ENCODE measurements at places on chromosomes 1 and 21.
A peak's percentile ranks its signal among the peaks of the same experiment; 100 is the strongest.

DNA sequence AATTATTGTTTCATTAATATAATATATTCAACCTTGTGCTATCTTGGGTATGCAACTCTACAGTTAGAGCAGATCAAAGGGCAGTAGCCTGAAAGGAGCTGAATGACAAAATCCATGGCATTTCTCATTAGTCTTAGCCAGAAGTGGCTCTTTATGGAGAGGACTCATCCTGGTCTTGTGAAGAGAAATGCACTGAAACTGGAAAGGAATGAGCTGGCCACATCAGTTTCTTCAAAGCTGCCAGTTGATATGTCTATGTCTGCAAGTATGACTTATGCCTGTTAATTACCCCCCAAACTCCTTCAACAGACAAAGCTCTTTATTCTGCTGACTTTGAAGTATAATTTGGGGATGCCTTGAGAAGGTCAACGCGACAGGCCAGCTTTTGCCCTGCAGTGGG is 119.0 kb upstream of the UBE2U start:
- DNase-seq, result no peak

- DNase-seq, result no peak
These were observed 22.2 kb downstream of the MKNK1 start for GRCh38 chr1:46581681-46582455.

DNA sequence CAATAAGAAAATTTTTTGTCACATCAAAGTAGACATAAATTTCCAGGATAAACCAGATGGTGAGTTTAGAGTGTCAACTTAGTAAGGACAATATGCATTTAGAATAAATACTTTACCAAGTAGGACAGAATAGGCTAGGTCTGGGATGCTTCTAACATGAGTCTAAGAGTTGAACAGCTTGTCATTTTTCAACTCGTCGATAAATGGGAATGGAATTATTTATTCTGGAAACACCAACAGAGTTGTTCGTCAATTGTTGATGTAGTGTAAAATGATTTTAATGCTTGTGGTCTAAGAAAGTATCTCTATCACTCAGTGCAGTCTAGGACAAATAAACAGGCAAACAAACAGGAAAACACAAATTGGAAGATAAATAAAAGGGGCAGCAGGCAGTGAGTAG is 358.4 kb upstream of the ST6GALNAC5 start:
- DNase-seq, result no peak

DNA sequence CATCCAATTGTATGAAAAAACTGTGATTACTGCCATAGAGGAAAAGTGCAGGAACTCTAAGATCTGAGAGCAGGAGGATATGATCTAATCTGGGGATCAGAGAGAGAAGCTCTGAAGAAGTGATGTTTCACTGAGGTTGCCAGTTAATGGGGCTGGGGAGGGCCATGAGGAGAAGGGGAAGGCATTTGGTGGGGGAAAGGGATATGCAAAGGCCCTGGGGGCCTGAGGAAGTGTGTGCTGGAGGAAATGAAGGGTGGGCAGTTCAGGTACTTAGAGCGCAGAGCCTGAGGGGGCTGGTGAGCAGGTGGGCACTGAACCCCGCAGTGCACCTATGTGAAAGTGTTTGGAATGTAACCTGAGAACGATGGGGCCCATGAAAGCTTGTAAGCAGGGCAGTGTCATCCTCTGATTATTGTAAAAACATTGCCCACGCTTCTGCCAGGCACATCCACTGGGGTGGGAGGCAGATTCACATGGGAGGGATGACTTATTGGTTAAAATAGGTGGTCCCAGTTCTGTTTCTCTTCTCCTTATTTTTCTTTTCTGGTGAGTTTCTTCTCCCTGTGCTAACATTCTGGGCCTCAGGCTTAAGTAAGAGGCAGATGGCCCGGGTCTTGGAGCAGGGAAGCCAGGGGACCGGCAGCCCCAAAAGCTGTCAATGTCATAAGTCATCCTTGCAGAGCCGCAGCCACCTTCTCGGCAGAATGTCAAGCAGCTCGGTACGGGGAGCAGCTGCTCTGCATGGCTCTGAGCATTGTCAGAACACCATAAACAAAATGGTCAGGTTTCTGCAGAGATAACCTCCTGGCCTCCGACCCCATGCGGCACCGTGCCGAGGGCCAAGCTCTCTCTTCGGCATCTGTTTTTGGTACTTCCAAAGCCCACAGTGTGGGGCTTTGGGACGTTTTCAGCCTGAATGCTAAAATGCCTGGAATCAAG is 492.0 kb upstream of the VAMP3 start:
- DNase-seq, result no peak

GRCh38 chr1:108884968-108885367 is 8.2 kb downstream of the GPSM2 start:
- no peak for DNase-seq

DNA sequence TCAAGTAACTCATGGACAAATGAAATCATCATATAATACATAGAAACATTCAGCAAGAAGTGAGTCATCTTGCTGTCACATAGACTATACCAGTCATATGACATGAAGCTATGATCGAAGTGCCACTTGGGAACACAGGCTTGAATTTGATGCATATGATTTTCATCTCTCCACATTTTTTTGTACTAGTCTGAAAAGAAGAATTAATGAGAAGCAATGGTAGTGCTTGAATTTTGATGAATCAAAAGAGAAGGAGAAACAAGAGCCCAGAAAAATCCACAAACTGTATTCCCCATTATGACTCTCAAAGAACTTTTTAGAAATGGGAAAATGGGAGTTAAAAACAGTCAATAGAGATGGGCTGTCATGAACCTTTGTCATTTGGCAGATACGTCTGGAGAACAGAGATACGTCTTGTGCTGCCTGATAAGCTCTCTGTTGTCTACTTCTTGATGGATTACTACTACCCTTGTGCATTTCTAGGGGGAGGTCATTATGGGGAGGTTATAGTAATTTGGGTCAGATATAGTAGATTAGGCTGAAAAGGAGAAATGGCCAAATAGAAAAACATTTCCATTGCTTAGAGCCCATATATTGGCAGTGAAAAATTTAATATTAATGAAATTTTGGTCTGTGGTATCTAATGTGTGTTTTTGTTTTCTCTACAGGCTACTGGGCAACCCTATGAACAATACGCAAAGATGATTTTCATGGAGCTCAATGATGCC is 8.0 kb upstream of the LEPR start:
- DNase-seq, result no peak

DNA sequence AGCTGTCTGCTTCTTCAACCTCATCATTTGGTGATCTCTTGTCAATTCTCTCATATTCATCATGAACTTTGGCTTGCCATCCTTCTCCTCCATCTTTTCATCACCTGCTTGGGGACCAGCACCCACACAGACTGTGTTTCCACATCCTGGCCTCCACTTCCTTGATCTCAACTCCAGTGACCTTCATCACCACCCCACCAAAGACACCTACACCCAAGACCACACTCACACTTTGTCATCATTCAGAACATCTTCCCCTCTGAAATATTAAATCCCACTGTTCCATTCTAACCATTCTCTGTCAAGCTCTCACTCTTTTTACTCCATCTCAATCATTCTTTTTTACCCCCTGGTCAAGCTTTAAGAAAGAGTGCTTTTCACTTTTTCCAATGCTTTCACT is 115.5 kb upstream of the VAV3 start:
- no peak for DNase-seq

GRCh38 chr1:109114342-109114674 is 393 bp downstream of the ELAPOR1 start:
- DNase-seq, result no peak

DNA sequence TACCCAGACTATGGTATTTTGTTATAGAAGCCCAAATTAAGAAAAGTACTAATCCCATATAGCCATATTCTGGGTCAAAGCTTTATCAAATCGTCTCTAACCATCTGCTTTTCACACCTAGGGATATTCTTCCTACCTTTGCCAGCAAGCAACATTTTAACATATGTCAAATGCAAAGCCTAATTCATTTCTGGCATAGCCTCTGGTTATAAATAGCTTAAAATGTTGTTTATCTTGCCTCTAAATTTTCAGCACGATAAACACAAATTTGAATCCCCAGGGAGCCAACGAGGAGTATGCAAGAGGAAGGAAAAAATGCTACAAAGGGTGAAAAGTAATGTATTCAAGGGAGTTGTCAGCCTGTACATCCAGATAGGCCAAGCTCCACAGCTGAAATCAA is 357.2 kb downstream of the KCNH1 start:
- DNase-seq, result no peak

- no peak for DNase-seq
These were observed 132.7 kb upstream of the SGIP1 start for GRCh38 chr1:66401244-66401643.

DNA sequence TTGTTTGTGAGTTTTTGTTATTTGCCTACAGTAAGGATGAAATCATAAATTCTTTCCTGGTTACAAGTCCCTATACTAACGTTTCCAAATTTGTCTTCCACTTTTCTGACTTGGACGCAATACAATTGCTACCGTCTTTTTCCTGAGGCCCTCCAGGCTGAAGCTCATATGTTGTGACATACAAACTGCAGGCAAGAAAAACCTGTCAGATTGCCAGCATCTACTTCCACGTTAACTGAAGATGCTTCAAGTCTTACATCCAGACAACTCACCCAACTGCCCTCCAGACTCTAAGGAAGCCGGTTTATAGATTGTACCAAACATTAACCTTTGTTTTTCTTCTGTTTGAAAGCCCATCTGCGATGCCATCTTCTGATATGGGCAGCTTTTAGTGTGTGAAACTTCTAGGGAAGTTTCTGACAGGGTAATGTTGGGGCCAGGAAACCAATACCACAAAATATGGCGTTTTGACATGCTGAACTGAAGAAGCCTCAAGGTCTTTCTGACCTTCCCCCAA is 21.4 kb upstream of the RNF11 start:
- DNase-seq, result no peak

GRCh38 chr1:110235834-110236682 is 25.9 kb downstream of the KCNC4 start:
- peak; percentile 49 for DNase-seq

GRCh38 chr1:202649553-202650392 is 60.5 kb downstream of the SYT2 start:
- DNase-seq, result no peak

- DNase-seq, result no peak
These were observed 2.6 kb upstream of the GNG12 start for GRCh38 chr1:67835663-67836452.

- DNase-seq, result no peak
These were observed 544.6 kb downstream of the NEGR1 start for GRCh38 chr1:71737768-71738167.

DNA sequence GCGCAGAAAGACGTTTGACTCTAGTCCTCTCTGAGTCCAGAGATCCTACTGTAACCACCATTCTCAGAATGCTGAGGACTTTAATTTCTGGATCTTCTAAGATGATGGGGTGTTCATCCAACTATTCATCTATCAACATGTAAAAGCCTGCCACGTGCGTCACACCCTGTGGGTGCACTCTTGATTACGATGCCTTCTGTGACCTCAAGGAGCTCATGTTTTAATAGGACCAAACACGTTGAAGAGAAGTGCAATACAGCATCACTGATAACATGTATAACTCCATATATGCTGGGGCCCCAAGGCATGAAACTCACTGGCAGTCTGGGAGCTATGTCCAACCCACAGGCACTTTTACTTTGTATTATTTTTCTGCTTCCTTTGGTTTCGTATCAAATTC is 19.0 kb downstream of the KIAA0040 start:
- DNase-seq, result no peak

DNA sequence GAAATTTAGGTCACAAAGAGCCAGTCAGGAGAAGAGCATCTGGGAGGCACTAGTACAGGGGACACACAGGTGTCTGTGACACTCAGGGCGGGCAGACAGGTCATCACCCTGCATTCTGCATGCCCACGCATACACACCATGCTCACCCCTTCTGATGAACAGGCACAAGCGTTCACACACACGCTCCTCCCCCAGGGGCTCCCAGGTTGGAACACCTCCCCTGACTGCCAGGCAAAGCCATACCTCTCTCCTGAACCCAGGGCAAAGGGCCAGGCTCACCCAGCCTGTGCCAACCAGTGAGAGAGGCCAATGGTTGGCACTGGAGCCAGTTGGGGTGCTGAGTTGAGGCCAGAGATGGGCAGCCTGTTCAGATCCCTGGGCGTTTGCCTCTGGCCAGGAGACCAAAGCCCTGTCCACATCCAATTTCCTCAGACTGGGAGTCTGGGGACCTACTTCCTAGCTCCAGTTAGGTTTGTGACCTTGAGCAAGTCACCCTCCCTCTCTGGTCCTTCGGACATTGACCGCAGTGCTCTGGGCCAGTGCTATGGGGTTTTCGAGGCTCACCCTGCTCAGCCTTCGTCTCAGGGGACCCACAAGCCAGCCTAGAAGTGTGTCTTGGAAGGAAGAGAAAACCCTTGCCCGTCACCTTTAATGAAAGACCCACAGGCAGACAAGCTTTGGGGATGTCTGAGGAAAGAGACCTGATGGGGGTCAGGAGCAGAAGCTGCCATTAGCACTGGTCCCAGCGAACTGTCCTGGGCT is 5.8 kb upstream of the LAD1 start:
- DNase-seq, result no peak

- no peak for DNase-seq
These were observed 16.8 kb downstream of the LAMC1 start for GRCh38 chr1:183039985-183040447.

GRCh38 chr1:220407191-220407590 is 120.7 kb upstream of the MARK1 start:
- DNase-seq, result no peak

DNA sequence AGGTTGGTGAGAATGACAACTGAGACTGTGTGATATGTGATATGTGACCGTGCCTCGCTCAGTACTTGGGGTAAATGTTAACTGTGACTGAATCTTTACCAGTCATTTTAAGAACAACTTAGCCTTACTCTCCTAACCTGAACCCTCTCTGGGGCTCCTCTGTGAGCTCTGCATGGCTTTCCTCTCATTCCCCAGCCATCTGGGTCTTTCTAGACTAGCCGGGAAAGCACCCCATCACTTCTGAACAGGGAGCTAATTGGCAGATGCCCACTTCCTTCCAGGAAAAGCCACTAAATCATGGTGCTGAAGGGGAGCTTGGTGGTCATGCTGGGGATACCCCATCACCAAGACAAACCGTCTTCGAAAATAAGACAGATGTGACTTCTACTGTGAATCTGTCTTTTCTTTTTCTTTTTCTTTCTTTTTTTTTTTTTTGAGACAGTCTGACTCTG is 16.5 kb upstream of the FOXO6 start:
- no peak for DNase-seq

GRCh38 chr1:113875714-113876113 is 4.2 kb upstream of the PTPN22 start:
- no peak for DNase-seq
